Cerebellar cortex (tissue), 1 donor: ENCODE measurements at places on chromosomes 12 and 14.

DNA sequence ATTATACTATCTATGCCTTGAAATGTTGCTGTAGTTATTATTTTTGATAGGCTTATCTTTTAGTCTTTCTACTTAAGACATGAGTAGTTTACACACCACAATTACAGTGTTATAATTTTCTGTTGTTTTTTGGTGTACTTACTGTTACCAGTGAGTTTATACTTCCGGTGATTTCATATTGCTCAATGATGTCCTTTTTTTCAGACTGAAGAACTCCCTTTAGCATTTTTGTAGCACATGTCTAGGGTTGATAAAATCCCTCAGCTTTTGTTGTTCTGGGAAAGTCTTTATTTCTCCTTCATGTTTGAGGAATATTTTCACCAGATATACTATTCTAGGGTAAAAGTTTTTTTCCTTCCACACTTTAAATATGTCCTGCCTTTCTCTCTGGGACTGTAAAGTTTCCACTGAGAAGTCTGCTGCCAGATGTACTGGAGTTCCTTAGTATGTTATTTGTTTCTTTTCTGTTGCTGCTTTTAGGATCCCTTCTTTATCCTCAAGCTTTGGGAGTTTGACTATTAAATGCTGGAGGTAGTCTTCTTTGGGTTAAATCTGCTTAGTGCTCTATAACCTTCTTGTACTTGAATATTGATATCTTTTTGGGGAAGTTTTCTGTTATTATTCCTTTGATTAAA is 41.5 kb upstream of the FERMT2 start:
- DNase-seq, result no peak

DNA sequence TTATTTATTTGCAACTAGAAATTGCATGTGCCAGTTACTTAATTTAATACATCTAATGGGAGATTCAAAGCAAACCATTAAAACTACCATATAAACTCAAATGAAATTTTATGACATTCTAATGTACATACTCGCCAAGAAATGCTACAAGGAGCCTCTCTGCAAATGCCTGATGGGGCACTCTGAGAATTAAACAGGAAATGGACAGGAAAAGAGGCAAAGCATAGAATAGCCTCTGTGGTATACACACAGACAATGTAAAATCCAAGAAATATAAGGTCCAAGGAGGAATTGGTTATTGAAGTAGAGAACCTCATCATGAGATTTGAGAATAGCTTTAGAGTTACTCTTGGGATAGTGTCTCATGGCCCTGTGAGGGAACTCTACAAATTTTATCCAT is 41.2 kb downstream of the RAB21 start:
- DNase-seq, result no peak

DNA sequence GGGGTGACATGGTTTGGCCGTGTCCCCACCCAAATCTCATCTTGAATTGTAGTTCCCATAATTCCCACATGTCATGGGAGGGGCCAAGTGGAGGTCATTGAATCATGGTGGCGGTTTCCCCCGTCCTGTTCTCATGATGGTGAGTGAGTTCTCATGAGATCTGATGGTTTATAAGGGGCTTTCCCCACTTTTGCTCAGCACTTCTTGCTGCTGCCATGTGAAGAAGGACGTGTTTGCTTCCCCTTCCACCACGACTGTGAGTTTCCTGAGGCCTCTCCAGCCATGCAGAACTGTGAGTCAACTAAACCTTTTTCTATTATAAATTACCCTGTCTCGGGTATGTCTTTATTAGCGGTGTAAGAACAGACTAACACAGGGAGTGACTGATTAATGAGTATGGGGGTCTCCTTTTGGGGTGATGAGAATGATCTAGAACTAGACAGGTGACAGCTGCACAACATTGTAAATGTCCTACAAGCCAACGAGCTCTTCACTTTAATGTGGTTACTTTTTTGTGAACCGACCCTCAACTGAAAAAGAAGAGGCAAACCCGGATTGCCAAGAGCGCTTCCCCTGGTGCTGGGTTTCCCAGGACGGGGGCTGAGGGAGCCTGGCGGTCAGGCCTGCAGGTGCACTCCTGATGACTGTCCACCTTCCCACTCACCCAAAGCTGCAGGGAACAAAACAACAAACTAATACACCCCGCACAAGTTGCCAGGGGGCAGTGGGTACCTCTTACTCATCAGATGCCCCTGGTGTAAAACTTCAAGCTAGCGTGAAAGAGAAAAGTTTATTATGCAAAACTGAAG is 90.1 kb downstream of the NCOR2 start:
- no peak for DNase-seq

- no peak for DNase-seq
Measured at GRCh38 chr12:76450690-76451089, 102.5 kb upstream of the BBS10 start.

DNA sequence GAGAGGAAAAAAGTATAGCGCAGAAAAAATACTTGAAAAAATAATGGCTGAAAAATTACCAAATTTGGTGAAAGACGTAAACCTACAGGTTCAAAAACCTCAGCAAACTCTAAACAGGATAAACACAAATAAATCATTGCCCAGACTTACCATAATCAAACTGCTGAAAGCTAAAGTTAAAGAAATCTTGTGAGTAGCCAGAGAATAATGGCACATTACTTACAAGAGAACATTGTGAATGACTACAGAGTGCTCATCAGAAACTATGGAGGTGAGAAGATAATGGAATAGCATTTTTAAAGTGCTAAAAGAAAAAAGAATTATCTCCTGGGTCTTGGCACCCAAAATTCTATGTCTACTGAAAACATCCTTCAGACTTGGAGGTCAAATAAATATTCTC is 36.0 kb downstream of the ATF1 start:
- DNase-seq, result no peak

DNA sequence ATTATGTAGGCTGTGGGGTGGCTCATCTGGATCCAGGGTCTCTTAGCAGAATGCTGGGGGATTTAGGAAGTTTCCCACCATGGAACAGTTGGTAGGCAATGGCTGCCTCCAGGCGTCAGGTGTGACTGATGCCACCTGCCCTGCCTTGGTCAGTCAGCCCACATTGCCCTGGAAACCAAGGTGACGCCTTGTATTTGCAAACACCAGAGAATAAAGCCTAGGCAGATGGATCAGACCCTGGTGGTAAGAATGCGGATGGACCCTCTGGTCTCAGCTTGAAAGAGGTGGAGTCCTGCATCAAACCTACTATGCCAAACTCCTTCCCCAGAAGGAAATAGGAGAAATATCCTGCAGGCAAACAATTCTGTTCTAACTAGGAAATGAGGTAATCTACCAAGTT is 38.2 kb downstream of the NCKAP5L start:
- DNase-seq, result no peak

- peak; percentile 22 for DNase-seq
Measured at GRCh38 chr14:23366426-23366921, 1.5 kb upstream of the EFS start.

DNA sequence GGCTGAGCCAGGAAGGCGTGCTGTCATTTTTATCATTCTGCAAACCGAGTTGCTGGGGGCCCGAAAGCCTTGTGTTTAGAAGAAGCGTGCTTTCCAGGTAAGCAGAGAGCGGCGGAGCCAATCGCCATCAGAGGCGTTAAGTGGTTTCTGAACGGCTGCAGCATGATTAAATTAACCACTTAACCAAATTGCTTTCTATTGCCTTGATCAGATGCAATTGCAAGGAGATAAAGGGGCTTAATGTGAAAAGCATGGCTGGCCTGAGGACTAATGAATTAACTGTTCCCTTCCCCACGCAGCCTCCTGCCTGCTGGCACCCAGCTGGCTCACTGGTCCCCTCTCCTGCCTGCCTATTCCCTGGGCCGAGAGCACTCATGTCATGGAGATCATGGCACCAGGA is 36.6 kb upstream of the CHGA start:
- no peak for DNase-seq

- no peak for DNase-seq
Measured at GRCh38 chr14:75705014-75705413, 44.0 kb downstream of the TTLL5 start.

DNA sequence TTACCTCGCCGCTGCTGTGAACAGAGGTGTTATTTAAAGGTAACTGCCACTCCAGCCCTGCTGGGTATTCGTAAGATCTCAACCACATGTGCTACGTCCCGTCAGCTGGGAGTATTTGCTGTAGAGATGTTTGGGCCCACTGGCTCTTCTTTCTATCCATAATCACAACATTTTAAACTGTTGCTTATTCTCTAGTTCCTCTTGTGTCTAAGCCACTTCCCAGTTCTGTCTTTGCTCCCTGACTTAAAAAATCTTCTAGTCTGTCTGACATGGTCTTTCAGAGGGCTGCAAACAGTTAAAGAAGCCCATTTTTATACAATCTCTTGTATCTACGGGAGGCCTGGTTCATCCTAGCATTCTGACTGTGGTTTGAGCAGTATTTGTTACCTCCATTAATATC is 33.2 kb upstream of the HELB start:
- DNase-seq, result no peak

DNA sequence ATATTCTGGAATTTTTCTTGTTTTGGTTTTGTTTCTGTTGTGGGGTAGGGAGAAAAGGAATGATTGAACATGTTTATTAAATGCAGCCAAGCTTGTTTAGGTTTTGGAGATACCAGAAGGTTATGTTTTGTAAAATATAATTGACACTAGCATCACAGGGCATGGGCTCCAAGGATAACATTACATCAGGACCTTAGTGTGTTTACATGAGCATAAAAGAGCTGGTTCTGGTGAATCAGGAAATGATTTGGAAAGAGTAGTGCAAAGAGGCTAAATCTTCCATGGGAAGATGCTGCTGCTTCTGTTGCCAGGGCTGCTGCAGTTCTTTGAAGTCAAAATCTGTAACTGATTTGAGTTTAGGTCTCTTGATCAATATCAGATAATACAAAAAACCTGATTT is 118.7 kb downstream of the ETNK1 start:
- DNase-seq, result no peak

GRCh38 chr14:35932659-35933159 is 106.6 kb downstream of the BRMS1L start:
- DNase-seq, result no peak

GRCh38 chr12:117388951-117389446 is 27.6 kb upstream of the NOS1 start:
- DNase-seq, result no peak

DNA sequence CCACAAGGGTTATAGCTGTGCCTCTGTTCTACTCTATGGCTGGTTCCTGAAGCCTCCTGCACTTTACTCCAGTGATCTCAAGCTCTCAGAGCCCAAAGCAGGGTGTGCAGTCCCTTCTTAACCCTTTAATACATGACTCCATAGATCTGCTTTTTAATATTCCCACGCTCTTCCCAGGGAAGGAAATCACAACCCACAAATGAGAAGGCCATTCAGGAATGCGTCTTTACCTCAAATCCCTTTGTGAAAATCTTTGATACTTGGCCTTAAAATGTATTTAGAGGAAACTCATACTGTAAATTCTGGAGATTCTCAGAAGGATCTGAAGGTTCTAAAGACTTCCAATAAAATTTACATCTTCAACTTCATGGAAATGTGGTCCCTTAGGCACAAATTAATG is 17.0 kb downstream of the NID2 start:
- no peak for DNase-seq

- DNase-seq, result no peak
Measured at GRCh38 chr14:99735189-99736135, 51.4 kb downstream of the CYP46A1 start.

DNA sequence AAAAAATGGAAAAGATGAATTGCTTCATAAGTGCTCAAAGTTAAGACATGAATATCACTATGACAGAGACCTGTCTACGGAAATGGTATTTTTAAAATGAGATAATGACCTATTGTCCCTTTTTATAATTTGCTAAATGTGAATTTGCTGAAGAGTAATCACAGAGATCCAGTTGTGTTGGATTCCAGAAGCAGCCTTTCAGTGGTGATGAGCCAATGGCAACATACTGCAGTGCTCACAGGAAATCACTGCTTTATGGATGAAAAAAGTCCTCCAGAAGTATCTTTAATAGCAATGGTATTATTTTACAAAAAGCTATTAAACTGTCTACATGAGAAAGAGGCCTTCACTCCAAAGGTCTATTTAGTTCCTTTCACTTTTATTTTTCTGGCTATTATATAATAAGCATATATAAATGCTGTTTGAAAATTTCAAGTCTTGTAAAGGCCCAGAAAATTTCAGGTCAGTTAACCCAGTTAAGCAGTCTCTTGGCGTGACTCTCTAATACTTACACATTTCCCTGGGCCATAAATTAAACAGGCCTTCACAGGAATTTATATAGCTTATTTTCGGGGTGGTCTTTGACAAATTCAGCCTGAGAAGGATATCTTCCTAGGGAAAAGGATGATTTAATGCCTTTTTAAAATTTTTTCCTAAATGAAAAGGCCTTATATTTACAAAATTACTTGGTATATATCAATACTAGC is 55.4 kb downstream of the KCNJ8 start:
- DNase-seq, result no peak
